ENCODE measurements at places on chromosomes 4 and X.

DNA sequence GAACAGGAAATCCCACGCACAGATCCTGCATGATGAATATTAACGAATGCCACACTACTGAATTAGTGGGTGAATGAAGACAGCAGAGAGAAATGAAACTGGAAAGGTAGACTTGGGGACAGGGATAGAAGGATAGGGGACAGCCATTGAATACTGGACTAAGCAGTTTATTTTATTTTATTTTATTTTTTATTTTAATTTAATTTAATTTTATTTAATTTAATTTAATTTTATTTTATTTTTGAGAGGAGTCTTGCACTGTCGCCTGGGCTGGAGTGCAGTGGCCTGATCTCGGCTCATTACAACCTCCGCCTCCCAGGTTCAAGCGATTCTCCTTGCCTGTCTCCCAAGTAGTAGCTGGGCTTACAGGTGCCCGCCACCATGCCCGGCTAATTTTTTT lies 385.2 kb downstream of the GPAT3 start:
- no peak for DNase-seq

GRCh38 chr4:183391204-183391603 lies 53.2 kb upstream of the CDKN2AIP start:
- no peak for DNase-seq

DNA sequence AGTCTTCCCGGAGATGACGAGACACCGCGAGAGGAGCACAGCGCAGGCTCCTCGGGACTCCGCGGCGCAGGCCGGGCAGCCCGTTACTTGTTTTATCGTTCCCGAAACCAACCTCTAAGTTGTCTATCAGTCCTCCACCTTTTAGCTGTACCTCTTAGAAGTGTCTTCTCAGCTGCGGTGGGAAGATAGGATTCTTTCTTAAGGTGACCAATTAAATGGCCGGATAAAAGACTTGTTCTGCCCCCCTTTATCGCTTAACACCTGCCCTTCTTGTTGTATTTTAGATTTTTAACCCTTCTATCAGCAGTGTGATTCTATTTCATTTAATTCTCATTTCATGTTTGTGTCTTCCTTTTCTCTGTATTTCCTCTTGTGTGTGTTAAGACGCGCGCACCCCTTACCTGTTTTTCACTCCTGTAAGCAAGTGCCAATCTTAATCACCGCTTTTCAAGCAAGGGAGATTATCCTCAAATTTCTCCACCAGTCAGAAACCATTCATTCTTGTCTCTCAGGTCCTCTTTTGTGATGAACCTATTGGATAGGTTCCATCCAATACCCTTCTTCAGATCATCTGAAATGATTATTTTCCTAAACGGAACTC lies at the start of gene SLC9B2:
SLC9B2 (minus strand) TSS at position 15 of the 601 bp plus-strand sequence. CDS start 9,211 bp downstream, outside the sequence.
- no peak for DNase-seq

- no peak for DNase-seq
These were observed 954.0 kb upstream of the TENM3 start for GRCh38 chr4:181289198-181289597.

DNA sequence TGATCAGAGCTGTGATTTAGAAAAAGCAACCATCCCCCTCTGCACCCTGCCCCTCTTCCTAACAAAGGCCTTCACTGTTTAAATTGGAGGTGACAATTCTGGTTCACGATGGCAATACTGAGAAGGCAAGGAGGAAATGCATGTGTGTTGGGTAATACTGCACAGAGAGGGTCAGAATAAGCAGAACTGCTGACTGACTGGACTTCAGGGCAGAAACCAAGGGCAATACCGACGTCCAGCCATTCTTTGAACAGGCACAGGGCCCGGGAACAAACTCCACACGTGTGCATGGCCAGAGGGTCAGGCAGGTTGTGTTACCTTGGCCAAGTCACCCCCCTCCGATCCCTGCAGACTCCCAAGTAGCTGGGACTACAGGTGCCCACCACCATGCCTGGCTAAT lies 6.0 kb downstream of the ACSL1 start:
- DNase-seq = no peak

DNA sequence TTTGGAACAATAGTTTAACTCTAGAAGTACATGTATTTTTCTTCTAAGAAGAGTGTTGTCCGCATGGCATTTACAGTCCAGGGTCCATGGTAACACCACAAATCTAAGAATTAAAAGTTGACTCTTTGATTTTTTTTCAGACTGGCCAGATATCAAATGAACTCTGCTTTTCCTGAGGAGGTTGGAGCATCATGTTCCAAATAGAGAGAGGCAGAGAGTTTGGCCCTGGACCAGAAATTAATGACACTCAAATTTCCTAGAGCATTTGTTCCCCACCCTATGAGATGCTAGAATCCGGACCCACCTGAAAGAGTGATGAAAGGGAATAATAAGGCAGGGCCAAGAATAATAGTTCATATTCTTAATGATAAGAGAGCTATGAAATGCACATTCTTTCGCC lies 47.0 kb upstream of the NAP1L5 start:
- DNase-seq = no peak

- no peak for DNase-seq
These were observed 277.7 kb downstream of the TMA16 start for GRCh38 chr4:163772238-163772637.

- no peak for DNase-seq
These were observed 137.7 kb downstream of the ARX start for GRCh38 chrX:24877854-24878650.

Measured in DMS 273 treated with DMSO at 0.1 percent for 48 hours (cell line).